Stimulated activated CD4-positive, alpha-beta T cell treated with anti-CD3 and anti-CD28 coated beads, Interleukin-12 subunit alpha, Interleukin-12 subunit beta, amount 100 ng/mL, for 24 hours (primary cell): ENCODE measurements at places on chromosomes 16 and 17.

- no peak for DNase-seq
Observed at GRCh38 chr17:8574687-8575086, 55.8 kb downstream of the MYH10 start.

DNA sequence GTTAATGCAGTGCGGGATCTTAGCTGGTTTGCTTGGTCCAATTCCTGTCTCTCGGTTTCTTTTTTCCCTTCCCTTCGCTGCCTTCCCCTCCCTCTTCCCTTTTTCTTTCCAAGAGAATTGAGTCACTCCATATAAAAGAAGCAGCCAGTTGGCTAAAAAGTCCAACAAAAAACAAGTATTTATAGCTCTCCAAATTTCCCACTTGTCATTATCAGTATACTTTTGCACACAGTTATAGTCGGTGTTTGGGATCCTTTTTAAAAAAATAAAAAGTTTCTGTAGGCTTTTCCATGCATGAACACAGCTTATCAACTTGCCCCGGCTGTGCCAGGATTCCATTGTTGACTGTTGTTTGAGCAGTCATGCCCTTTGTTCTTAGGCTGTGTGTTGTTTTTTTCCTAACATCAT, 24.9 kb downstream of the HMOX2 start:
- no peak for DNase-seq

- no peak for DNase-seq
Observed at GRCh38 chr17:12990041-12990808, 27.6 kb downstream of the ELAC2 start.

DNA sequence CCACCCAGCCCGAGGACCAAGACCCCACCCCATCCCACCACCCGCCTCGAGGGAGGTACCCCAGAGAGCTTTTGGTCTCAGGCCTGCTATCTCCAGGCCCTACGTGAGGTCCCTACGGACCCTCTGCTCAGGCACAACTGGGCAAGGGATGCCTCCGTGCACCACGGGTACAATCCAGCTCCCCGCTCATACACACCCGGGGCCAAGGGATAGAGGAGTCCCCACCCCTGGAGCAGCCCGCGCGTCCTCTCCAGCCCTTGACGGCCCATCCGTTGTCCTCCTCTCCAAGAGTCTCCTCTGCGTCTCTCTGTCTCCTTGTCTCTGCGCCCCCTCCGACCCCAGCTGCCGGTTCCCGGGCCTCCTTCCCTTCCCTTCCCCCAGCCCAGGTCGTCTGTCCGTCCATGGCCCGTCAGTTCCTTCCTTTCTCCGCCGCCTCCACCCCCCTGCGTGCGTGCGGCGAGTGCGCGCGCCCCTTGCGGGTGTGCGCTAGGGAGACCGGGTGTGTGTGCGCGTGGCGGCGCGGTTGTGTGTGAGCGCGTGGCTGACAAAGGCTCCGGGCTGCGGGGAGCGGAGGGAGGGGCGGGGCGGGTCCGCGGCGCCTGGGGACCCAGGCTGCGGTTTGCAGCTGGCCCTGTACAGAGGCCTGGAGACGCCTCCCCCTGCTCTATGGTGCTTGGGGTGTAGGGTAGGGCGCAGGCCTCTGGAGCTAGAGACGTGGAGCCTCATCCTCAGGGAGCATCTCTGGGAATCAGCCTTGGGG, 930 bp downstream of the SPNS2 start:
- DNase-seq = no peak

GRCh38 chr16:47778106-47778801, 317.1 kb downstream of the PHKB start:
- no peak for DNase-seq

DNA sequence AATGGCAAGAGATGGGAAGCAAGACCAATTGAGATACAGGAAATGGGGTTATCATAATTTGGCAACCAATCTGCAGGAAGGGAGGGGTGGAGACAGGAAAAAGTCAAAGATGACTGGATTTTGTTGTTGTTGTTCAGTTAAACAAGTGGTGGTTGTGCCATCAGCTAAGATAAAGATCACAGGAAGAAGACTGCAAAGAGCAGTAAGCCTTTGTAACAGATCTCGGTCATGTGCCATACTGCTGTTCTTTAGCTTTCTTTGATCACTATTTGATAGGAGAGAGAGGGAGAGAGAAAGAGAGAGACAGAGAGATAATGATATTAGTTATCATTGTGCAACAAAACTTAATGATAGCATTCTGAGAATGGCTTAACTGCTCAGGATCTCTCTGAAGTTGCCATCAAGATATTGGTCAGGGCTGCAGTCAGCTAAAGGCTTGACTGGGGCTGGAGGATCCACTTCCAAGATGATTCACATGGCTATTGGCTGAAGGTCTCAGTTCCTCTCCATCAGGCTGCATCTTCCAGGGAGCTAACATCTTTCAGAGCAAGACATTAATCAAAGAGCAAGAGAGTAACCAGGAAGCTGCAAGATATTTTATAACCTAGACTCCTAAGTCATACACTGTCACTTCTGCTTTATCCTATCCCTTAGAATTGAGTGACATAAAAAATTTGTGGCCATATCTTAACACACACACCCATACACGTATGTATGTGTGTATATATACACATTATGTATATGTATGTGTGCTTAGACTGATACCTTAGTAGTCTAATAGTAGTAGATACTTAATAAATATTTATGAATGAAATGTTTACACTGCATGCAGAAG, 405.0 kb downstream of the SHISA9 start:
- no peak for DNase-seq

GRCh38 chr17:63786117-63786516, 12.1 kb downstream of the DDX42 start:
- no peak for DNase-seq

GRCh38 chr16:3485821-3486505, 9.3 kb downstream of the C16orf90 start:
- DNase-seq = no peak

- no peak for DNase-seq
Observed at GRCh38 chr17:8782176-8782575, 17.0 kb downstream of the MFSD6L start.

DNA sequence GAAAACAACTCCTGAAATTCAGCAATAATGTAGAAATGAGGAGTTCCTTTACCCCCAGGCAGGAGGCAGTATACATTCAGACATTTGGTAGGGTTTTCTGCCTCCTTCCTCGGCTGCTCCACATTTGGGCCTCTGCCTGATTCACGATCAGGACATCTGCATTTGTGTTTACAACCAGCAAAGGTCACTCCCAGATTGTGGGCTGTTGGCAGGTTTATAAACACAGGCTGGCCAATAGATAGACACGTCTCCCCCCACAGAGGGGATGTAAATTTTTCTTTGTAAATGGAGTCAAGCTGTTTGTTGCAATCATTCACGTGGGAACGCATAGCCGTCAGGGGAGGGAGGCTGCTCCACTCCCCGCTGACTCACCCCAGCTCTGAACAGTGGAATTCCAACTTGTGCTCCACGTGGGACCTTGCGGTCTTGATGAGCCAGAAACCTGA, 252.1 kb upstream of the N4BP1 start:
- DNase-seq = no peak

- DNase-seq = no peak
Observed at GRCh38 chr16:48291303-48291702, 44.0 kb upstream of the ABCC11 start.

DNA sequence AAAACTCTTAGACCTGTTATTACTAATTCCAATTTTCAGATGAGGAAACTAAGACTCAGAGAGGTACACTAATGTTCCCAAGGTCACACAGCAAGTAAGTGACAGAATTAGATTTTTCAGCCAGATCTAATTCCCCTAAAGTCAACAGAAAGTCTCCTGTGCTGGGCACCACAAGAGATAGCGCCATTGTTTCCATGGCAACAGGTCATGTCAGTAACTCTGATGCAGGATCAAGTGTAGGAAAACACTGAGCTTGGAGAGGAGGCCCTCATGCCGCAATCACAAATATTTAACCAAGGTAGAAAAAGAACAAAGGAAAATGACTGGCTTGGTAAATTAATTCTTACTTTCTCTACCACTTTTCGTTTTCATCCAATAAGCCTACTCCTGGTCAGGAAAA, 166.0 kb upstream of the CDH13 start:
- DNase-seq = no peak

DNA sequence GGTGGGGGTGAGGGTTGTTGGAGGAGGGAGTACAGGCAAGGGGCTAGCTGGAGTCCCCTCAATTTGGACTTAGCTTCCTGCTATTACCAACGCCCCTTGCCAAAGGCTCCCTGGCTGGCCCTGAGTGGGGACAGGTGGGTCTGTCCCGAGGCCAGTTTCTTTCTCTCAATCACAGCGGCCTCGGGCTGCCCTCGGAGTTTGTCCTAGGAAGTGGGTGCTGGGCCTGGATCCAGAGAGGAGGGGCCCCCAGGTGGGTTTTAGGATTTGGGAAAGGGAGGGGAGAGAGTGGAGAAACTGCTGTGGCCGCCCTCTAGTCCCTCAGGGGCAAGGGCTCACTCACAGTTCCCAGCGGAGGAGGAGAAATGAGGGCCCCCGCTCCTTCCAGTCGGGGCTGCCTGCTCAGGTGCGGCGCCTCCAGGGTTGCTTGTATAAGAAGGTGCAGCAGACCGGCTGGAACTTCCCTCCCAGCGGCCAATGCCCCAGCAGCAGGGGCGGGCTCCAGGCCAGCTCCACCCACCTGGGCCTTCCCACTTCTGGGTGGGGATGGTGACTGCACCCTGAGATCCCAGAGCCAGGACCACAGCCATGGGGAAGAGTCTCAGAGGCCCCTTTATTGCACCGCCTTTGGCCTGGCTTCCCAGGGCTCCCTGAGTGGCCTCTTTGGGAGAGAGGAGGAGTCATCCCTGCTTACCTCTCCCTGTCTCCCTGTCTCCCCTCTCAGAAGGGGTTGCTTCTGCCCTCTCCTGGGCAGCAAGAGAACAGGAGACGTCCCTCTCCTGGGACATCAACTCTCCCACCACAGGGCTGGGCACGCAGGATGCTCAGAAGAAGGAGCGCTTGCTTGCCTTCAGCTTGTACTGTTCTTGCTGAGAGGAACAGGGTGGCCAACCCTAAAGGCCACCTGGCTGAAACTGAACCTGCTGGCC, 112.0 kb upstream of the SMURF2 start:
- DNase-seq = no peak

DNA sequence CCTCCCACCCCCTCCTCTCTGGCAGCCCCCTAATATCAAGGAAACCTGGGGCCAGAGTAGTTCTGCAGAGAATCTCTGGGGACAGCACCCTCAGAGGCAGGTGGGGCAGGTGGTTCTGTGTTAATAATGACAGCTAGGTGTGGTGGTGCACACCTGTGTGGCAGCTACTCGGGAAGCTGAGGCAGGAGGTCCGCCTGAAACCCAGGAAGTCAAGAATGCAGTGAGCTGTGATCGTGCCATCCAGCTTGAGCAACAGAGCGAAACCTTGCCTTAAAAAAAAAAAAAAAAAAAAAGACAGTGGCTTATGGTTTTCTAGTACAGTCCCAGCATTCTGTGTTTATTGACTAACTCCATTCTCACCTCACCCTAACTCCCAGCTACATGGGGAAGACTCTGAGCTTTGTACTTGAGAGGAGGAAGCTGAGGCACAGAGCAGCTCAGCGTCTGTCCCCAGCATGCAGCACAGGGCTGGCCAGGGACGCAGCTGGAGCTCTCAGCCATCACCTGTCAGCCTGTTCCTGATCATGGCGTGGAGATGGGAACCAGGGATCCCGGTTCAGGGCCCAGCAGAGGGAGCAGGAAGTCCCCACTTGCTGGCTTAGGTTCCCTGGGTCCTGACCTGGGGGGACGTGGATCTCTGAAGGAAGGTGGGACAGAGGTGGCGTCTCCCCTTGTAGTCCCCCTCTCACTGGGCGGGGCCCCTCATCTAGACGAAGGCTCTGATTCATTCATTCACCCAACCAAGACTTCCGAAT, 6.1 kb downstream of the DBNDD1 start:
- DNase-seq = no peak

DNA sequence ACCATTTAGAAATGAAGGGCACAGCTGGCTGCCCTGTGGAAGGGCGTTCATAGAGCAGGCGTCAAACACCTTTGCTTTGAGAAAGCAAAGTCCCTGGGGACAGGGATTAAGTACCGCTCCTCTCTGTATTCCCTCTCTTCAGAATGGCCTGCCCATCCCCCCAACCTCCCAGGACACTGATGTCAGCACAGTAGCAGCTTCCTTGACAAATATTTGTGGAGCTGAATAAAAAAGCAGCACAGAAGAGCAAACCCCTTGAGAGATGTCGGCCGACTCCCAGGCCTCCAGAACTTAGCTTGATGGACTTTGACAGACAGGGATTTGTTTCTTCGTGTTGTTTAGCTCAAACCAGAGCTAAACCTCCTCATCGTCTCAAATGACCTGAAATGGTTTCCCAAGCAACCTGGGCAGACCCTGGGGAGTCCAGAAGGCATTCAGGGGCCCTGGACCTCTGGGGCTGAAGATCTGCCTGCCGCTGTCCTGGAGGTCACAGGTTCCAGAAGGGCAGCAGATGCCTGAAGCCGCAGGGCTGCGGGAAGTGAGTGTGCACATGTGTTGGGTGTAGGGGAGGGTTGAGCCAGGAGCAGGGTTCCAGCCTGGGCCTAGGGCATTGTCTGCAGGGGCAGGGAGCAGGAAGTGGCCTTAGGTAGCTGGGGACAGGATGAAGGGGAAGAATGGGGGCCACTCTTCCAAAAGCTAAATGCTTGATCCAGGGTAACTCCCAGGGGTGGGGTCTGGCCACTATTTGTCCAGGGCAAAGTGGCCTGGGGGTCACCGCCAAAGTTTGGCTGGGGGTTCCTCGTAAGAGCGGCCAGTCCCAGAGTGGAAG, 42.3 kb upstream of the NKD1 start:
- no peak for DNase-seq

GRCh38 chr16:47043970-47044684, 70.7 kb upstream of the DNAJA2 start:
- DNase-seq = no peak

DNA sequence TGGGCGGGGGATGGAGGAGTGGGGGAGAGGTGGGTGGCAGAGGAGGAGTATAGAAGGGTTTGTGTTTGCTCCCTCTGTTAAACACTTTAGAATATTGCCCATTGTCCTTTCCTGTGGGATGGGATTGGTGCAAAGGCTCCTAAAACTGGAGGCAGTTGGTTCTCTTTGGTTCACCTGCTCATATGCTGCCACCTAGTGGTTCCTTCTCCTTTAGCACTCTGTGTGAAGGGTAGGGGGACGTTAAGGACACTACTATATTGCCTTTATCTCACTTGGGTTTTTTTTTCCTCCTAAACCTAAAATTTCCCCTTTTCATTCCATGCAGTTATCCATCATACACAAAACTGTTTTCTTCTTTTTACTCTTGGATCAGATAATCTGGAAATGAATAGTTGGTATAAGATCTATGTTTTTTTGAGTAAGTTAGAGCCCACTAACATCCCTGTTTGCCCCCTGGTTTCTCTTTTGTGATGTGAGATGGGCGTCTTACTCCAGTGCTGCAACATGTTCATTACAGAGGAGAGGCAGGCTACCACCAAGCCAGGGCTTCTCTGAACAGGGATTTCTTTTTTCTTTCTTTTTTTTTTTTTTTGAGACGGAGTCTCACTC, 23.8 kb downstream of the SNX11 start:
- DNase-seq = peak; percentile 38

DNA sequence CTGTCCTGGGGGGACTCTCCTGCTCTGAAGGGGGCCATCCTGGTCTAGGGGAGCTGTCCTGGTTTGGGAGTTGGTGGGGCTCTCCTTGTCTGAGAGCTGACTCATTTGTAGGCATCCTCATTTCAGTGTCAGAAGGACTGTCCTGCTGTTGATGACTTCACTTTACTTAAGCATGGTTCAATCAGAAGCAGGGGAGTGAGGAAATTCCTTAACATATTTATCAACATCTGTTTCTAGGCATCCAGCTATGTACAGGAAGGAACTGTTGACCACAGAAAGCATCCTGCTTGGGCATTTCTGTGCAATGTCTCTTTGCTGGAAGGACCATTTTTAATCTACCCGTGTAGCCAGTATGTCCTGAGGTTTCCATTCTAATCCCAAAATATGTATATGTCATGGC, 502.7 kb upstream of the HSBP1 start:
- no peak for DNase-seq
